ENCODE measurements at places on chromosomes 2 and 18. TPM values are rescaled to one million over a fixed set of nuclear protein-coding genes. Genes with fewer than 3 reads are reported as not detected.

DNA sequence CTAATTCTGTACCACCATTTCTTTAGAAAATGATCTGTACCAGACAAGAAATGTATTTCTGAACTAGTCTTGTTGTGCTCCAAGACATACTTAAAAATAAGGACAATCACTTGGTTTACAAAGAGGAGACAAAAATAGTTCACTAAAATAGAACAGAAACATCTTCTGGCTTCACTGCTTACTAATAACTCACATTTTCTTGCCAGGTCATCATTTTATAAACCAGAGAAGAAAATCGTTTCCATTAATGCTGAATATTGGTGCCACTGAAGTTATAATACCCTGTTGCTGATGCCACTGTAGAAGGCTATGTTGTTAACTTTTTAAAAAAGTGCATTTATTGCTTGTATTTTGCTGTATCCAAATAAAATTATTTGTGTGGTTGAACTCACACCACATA lies 94.8 kb upstream of the ZNF236 start:
- DNase-seq, result no peak

GRCh38 chr2:20391951-20392699 lies 41.5 kb upstream of the PUM2 start:
- DNase-seq, result no peak

DNA sequence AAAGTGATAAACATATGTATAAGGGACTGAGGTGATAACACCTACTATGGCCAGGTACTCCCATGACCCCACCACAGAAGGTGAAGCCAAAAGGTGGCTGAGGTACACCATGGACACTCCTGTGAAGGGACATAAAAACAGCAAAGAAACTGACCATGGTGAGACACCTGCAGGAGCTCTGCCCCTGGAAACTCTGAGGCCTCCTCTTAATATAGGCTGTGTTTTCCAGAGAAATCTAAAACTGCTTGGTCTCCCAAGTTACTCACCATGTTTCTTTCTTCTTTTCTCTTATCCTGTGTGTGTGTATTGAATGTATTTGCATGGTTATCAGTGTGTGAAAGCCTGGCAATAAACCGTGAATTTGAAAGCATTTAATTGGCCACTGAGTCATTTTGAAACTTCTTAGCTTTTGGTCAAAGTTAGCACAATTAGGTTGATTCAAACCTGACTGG lies 739.3 kb upstream of the GCFC2 start:
- no peak for DNase-seq

DNA sequence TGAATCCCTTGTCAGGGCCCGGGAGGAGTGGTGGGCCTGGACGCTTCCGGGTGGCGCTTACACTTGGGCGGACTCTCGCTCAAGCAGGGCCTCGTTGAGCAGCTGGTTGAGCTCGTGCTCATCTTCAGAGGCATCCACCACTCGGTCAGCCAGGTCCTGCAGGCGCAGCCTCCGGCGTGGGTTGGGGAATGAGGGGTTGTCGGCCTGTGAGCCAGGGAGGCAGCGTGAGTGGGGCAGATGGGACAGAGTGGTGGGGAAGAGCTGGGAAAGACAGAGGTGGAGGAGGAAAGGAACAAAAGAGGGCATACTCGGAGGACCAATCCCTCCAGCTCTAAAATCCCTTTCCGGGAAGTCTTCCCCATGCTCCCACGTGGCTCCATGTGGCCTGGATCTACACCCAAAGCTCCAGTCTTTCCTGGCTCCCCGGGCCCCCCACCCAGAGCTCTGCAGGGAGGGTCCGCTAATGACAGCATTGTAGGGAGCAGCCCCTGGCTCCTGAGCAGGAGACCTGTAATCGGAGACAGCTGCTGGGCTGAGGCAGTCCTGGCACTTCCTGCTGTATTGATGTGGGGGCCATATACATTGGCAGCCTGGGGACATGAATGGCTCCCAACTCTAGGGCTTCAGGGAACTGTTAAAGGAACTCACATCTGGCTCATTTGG lies 41.6 kb downstream of the CENPO start:
- no peak for DNase-seq

GRCh38 chr2:187486241-187486640 lies 38.2 kb upstream of the CALCRL start:
- no peak for DNase-seq

GRCh38 chr2:235841863-235842262 lies 326.3 kb downstream of the GBX2 start:
- no peak for DNase-seq

The INHBB gene
- total RNA-seq, result 2.8 TPM

All from tongue (tissue), 3 donors.